ENCODE measurements at places on chromosomes 11 and 22.

- DNase-seq: no peak
Measured at GRCh38 chr22:42613872-42614301, 796 bp downstream of the POLDIP3 start.

DNA sequence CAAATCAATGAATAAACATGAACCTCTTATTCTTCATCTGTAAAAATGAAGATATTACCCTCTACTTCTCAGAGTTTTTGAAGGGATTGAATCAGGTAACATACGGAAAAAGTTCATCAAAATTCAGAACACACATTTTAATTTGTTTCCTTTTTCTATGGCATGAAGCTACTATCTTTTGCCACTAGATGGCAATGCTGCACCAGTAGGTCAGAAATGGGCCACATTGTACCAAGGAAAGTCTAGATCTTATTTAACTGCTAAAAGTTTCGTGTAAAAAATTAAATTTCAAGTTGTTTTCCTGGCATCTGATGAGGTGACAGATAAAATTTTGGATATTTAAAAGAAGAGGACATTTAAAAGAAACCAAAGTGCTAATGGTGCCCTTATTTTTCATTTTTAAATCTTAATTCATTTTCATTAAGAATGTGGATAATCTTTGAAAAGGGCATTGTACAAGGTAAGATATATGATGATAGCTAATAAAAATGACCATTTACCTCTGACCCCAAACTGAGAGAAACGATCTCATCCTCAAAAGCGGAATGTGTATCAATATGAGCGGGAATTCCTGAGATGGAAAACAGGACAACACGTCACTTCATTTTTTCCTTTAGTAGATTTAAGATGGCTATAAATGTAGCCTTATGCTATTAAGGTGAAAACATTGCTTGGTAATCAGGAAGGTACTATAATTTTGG lies 16.1 kb downstream of the ALKBH8 start:
- no peak for DNase-seq

GRCh38 chr11:39365809-39366436 lies 2093.5 kb downstream of the LRRC4C start:
- no peak for DNase-seq

GRCh38 chr11:47514825-47515647 lies 37.9 kb downstream of the CELF1 start:
- peak; percentile 51 for DNase-seq
